ENCODE measurements at places on chromosomes 5 and 9. TPM values are rescaled to one million over a fixed set of nuclear protein-coding genes. Genes with fewer than 3 reads are reported as not detected.

DNA sequence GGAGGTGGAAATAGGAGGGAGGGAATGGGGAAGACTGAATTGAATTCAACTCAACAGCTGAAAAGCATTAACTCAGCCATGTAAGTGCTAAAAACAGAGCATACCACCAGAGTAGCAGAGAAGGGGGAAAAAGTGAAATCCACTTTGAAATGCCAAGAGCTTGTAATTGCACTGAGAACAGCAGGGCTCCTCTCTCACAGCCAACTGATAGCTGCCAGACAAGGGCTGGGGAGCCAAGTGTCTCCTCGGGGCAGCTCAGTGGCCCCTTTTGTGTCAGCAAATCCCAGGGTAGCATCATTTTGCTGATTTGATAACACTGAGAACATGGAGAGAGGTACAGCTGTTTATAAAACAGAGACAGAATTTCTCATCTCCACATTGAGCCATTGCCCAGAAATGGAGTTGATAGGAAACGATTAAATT lies 182.5 kb downstream of the FRMD3 start:
- no peak for DNase-seq

- no peak for DNase-seq
Observed at GRCh38 chr9:74728176-74728575, 159.5 kb downstream of the TRPM6 start.

DNA sequence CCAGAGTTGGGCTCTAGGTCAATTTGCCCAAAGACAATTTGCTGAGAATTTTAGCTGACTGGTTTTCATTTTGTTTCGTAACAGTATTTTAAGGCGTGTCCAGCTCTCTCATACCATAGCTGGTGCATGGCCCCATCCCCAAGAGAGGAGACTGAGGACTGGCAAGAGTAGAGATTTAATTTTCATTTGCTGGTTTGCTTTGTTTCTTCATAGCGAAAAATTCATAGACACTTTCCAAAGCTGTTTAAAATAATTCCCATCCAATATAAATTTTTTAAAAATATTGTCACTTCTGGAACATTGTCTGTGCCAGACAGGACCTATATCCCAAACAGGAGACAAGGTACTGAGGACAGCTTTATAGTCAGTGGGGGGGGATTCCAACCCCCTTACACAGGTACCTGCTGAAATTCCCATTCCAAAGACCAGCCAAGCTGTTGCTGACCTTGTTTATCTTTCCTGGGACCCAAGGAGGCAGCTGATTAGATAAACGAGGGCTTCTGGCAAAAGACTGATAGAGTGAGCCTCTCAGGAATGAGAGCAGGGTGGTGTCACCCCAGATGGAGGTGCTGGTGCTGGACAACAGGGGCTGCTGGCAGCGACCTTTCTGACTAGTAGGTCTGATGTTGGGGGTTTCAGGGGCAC lies 6.8 kb upstream of the ANGPTL2 start:
- no peak for DNase-seq

JAK2 gene
- 17.2 TPM for polyA plus RNA-seq

ZNF454 gene
- 9.9 TPM for polyA plus RNA-seq

GRCh38 chr5:140356853-140357725 lies 2.9 kb upstream of the SLC4A9 start:
- DNase-seq = no peak

PAPPA gene
- polyA plus RNA-seq = 3.5 TPM
